ENCODE measurements at places on chromosomes 13 and 19.

GRCh38 chr13:40564342-40565001, 102.0 kb downstream of the FOXO1 start:
- no peak for DNase-seq

- no peak for DNase-seq
These were observed 11.6 kb downstream of the SHKBP1 start for GRCh38 chr19:40588110-40588854.

GRCh38 chr13:107407074-107407473, 808.3 kb downstream of the LIG4 start:
- DNase-seq: no peak

DNA sequence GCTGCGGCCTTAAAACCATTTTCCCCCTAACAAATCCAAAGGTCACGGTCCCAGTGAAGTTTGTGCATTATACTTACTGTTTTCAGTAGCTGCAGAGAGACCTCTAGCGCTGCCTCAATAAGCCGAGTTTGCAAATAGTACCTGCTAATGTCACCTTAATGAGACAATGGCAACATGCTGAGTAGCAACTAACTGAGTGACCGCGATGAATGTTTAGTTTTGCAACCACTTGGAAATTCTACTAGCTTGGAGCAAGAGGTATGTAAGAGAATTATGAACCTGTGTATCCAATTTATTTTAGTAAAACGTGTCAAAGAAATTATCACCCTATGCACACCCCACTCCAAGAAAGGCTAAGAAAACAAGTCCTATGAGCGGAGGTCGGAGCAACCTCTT, 1.2 kb downstream of the KPNA3 start:
- DNase-seq: no peak

GRCh38 chr19:6413721-6414643, 10.6 kb downstream of the KHSRP start:
- no peak for DNase-seq
